ENCODE measurements at places on chromosomes 5 and 9.

DNA sequence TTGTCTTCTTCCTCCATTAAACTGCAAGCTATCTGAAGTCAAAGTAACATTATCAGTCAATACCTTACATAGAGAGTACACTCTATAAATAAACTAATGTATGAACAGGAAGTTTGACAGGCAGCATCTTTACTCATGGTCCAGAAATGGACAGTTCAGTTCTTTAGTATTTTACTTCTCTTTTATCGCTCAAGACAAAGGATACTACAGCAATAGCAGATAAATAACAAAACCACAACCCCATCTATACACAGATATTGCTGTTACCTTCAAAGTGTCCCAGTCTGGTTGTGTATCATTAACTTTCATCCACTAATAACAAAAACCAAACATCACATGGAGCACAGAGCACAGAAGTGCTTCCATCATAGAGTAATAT is 46.4 kb downstream of the SEMA5A start:
- no peak for DNase-seq

DNA sequence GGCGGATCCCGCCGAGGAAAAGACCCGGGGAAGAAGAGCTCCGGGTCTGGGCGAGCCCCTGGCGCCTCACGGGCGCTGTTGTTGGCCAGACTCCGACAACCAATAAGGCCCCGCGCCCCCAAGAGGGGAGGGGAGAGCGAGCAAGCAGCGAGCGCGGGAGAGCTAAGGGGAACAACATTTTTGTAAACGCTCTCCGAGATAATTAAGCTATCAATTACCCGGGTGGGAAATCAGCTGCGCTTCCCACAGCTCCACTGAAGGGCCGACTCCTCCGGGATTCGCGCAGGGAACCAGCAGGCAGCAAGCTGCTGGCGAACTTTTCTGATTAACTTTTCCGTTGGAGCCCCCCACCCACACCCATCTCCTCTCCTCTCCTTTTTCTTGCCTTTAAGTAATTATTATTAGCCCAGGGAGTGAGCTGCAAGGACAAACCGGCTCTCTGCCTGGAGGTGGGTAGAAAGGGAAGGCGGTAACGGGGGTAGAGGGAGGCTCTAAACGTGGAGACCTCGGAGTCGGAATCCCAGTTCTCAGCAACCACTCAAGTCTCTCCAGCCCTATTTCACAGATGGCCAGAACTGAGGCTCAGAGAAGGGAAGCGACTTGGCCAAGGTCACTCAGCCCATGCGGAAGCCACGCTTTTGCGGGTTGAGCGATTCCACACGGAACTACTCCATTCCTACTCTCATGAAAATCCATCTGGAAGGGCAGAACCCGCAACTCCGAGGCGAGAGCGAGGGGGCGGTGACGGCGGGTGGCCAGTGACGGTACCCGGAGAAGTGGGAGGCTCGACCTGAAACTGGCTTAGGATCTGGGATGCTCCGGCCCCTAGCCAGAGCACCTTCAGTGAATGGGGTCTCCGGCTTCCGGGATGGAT is 1.3 kb downstream of the ASTN2 start:
- DNase-seq: no peak

- no peak for DNase-seq
Measured at GRCh38 chr9:12680757-12681156, 12.4 kb upstream of the TYRP1 start.

- DNase-seq: no peak
Measured at GRCh38 chr9:121564504-121565260, 65.0 kb upstream of the GGTA1 start.

- no peak for DNase-seq
Measured at GRCh38 chr5:11797132-11797531, 107.1 kb downstream of the CTNND2 start.

GRCh38 chr5:127951791-127952190 is 131.8 kb upstream of the SLC12A2 start:
- no peak for DNase-seq

DNA sequence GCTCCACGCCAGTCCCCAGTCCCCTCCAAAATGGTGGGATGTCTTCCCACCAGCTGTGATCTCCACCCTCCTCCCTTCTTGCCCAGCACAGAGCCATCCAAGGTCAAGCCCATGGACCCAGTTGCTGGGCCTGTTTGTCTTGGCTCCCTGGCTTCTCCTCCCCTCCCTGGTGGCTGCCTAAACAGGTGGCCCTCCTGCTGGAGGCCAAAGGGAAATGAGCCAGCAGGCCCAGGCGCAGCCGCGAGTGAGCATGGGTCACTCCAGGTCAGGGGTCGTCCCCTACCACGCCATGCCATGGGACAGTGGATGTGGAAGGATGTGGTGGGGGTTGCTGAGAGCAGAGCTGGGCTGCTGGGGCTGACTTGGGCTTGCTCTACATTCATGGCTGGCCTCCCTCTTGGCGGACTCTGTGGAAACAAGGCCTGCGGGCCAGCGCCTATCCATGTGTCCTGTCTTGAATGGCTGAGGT is 33.6 kb downstream of the COL15A1 start:
- no peak for DNase-seq

- no peak for DNase-seq
Measured at GRCh38 chr5:73764586-73764985, 138.6 kb downstream of the ARHGEF28 start.

GRCh38 chr9:131969469-131969989 is 110.1 kb downstream of the MED27 start:
- no peak for DNase-seq

DNA sequence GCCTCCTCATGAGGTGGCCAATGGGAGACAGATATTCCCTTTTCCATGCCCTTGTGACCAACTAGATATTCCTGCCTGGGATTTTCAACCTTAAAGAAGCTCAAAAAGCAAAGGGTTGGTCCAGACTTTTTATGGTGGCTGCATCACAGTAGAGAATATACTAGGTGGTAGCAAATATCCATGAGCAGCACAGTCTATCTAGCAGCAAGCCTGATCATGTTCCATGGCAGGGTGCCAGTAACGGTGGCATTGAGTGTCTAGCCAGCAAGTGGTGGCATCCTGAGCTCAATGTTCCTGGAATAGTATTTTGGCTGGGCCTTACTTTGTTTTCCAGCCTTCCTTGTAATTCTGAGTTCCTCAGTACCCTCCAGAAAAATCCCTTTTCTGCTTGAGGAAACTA is 25.8 kb downstream of the CDC25C start:
- no peak for DNase-seq

- DNase-seq: no peak
Measured at GRCh38 chr5:112960315-112960714, 16.3 kb upstream of the DCP2 start.

GRCh38 chr9:251398-251797 is 36.7 kb downstream of the DOCK8 start:
- no peak for DNase-seq

GRCh38 chr9:124315882-124316281 is 58.1 kb downstream of the NEK6 start:
- DNase-seq: no peak

- DNase-seq: no peak
Measured at GRCh38 chr5:144142139-144142823, 28.2 kb downstream of the YIPF5 start.

DNA sequence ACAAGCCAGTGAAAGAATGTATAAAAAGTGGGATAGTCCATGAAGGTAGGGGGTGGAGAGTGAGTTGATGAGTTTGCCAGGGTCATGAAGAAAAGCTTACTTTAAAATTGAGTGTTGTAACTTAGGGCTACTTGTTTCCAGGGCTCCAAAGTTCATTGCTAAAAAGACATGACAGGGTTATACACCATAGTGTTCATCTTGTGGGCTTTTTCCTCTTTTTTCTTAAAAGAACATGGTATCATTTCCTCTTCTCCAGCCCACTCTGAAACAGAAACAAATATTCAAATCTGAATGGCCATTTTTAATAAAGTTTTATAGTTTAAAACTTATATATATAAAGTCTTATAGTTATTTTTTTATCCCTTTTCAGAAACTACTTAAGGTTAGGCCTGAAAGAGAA is 115.7 kb upstream of the SMC2 start:
- no peak for DNase-seq

- DNase-seq: no peak
Measured at GRCh38 chr5:41510176-41510831, at the start of gene PLCXD3. TSS of gene PLCXD3 (minus strand) at chr5:41510601. CDS start at chr5:41510526, 75 bp downstream.

DNA sequence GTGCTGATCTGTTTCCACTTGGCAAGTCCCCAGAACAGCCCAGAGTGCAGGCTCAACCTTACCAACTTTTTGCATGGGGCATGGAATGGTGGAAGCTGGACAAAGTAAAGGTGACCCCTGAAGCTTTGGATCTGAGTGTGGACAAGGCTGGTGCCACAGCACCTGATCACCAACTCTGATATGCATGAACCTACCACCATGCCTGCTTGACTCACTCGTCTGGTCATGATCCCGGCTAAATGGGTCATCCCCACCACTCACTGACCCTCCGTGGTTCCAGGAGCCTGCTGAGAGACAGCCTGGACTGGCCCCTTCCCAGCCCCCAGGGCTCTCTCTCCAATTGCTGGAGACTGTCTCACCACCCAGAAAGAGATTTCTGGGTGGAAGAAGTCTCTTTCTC is 14.4 kb upstream of the SLC22A4 start:
- no peak for DNase-seq

- DNase-seq: no peak
Measured at GRCh38 chr5:6649186-6649585, 15.9 kb downstream of the SRD5A1 start.

- DNase-seq: no peak
Measured at GRCh38 chr9:21746550-21746949, 55.9 kb upstream of the MTAP start.

GRCh38 chr5:78574731-78575161 is 73.8 kb downstream of the LHFPL2 start:
- no peak for DNase-seq

DNA sequence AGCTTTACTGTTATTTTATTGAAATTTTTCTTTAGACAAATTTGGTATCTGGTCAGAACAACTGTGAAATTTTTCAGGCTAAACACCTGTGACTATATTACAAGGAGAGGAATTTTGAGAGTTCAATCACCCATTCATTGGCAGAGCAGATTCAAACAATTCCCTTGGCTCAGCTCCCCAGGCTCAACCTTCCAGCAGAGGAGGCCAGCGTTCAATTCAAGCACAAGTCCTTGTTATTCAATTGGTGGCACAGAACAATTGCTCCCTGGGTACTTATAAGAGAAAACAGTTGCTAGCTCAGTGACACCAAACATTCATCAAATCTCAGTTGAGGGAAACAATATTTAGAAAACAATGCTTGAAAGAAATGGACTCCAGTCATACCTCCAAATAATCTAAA is 83.3 kb downstream of the SUSD1 start:
- DNase-seq: no peak

DNA sequence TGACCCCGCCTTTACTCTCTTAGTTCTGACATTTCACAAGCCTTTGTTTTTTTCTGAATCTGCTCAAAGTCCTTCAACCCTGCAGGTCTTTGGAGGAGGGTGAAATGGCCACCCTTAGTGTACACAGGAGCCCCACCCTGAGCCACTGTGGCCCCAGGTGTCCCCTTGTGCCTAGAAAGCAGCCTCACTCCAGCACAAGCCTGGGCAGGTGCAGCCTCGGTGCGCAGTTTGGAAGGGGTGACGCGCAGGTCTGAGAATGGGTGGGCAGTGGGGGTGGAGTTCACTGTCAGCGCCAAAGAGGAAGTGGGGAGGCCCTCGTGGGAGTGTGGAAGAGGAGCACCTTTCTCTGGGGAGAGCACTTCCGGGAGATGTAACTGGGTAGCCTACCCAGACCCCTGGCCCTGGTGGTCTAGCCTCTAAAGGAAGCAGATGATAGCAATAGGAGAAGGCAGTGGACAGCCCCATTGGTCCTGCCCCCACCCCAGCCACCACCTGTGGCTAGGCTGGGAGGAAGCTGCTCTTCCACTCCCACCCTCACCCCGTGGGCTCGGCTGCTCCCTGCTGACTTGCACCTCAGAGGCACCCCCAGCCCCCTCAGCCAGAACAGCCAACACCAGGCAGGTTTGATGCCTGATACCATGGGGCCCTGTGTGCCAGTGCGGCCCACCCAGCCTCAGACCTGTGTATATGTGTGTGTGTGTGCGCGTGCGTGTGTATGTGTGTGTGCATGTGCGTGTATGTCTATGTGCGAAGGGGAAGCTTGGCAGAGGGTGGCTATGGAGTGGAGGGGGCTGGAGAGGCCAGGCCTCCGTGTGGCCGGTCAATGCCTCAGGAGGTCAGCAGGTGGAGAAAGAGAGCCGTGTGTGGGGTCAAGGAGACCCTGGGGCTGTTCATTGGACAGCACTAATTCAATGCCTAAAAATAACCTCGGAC is 16.8 kb upstream of the DAB2IP start:
- DNase-seq: no peak

DNA sequence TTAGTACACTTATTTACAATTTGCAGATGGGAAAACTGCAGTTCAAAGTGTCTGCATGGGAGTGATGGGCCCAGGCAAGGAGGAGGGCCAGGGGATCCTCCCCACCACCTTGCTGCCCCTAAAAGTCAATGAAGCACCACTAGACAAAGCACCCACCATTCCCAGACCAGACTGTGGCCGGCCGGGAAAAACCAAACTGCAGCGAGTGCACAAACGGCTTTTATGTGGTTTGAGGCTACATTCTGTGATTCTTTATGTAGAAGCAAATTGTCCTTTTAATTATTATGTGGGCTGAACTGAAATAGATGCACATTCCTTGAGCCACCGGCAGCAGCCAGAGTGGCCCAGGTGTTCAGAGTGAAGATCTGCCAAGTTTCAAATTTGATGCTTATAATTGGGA is 585.3 kb upstream of the KLF4 start:
- no peak for DNase-seq

- no peak for DNase-seq
Measured at GRCh38 chr5:59222687-59223511, 640.0 kb downstream of the RAB3C start.

- no peak for DNase-seq
Measured at GRCh38 chr5:59921816-59922215, 28.3 kb upstream of the PDE4D start.

DNA sequence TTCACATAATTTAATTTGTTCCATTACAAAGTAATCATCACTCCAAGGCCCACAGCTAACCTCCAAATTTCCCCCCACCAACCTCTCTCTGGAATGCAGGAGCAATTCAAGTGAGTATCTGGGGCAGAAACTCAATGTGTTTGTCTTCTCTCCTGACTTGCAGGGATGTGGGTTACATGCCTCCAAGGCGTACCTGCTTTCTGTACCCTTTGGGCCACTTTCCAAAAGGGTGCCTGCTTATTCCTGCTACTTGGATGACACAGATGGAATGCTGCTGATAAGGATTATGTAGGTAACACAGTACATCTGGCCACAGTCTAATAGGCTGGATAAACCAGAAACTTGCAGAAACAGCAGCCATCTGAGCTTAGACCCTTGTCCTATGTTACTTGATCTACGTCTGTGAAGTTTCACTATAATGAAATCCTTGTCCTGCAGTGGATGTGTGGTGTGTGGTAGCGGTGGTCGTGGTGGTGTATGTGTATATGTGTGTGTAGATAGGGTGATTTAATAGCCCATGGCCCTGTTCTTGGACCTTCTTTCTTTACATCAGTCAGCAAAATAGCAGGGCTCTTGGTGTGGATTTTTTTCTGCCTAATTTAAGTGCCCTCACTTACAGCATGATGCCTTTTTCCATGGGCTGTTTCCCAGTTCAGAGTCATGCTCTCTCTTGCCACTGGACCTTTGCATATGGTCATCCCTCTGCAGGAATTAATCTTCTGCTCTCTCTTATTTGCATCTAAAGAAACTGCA is 175.9 kb downstream of the ZDHHC21 start:
- DNase-seq: no peak

GRCh38 chr9:127589955-127590370 is 22.1 kb upstream of the STXBP1 start:
- DNase-seq: no peak

GRCh38 chr5:160702934-160703333 is 149.1 kb downstream of the ATP10B start:
- DNase-seq: no peak

GRCh38 chr9:128887914-128888350 is 6.0 kb downstream of the LRRC8A start:
- DNase-seq: no peak
